Stimulated activated CD8-positive, alpha-beta memory T cell treated with anti-CD3 and anti-CD28 coated beads, Interleukin-7, amount 100 ng/mL, for 4 hours (primary cell): ENCODE measurements at places on chromosomes 7 and 10.

DNA sequence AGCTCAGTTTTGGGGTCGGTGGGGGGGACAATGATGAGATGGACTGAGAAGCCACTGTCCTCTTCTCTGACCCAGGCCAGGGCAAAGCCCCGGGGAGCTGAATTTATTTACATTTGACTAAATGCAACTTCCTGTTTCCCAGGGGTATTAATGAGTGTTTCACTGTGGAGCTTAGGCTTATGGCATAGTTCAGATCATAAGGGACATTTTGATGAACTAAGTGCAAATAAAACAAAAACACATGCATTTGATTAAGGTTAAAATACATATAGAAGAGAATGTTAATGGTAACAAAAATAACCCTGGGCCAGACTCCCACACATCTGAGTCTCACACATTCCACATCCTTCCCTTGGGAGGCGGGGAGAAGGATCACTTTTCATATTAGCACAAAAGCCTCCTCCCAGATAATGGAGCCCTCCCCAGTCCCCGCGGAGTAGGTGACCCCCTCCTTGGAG lies 320.6 kb downstream of the FRMD4A start:
- DNase-seq: no peak

GRCh38 chr7:98826387-98826786 lies 43.4 kb downstream of the TMEM130 start:
- DNase-seq: no peak

GRCh38 chr10:120012566-120012965 lies 120.0 kb downstream of the SEC23IP start:
- no peak for DNase-seq

GRCh38 chr7:137449016-137449415 lies 105.5 kb upstream of the PTN start:
- DNase-seq: no peak

DNA sequence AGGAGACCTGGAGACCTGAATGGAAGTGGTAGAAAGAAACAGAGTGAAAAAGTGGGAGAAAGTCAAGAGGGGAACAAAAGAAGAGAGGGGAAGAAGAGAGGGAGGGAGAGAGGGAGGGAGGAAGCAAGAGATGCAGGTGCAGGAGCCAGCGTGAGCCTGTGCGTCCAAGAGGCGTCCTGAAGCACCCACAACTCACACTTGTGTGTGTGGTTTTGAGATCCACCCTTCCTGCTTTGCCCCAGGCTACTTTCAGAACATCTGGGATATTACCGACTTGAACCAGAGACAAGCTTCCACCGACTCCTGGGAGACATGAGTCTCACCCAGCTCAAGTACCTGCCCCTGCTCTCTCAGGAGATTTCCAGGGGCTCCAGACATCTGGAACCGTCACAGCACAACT lies 9.8 kb downstream of the AFAP1L2 start:
- DNase-seq: no peak

- DNase-seq: no peak
Measured at GRCh38 chr7:101537935-101538595, 91.0 kb downstream of the MYL10 start.

DNA sequence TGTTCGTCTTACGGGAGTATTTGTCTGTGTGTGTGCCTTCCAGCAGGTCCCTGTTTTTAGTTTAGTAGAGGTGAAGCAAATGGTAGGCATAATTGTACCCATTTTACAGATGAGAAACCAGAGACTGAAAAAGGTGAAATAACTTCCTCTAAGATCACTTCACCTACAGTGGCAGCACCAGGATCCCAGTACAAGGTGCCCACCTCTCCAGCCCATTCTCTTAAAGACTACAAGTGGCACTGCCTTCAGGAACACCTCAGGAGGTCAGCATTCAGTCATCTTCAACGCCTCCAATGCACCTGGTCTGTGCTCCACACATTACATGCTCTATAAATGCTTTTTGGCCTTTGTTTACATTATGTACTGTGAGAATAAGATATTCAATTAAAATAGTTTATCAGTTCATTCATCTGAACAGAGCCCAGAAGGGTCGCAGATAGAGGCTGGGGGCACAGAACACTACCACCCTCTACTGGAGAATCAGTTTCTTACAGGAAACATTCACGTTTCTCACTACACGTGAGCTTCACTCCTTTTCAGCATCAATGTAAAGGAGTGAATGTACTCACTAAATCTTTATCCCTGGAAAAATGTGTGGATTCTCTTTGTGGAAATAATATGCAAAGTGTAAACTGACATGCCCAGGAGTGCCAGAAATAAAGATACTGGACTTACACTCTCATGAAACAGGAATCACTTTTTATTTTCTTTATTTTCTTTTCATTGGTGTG lies 45.5 kb upstream of the ABLIM1 start:
- no peak for DNase-seq

DNA sequence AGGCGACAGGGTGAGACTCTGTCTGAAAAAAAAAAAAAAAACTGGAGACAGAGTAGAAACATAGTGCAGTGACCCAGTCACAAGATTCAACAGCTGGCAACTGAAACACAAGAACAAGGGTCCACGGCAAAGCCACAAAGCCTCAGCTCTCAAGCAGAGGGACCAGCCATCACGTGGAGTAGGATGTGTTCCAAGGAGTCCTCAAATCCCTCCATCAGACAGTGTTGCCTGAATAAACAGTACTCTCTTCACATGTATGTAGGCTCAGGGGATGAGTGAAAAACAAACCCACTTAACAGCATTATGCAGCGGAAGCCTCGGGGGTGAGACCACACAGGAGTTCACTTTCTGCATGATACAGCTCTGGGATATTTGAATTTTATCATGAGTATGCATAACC lies 62.0 kb downstream of the SLIT1 start:
- DNase-seq: no peak
